ENCODE measurements at places on chromosomes 12 and 14. TPM values are rescaled to one million over a fixed set of nuclear protein-coding genes. Genes with fewer than 3 reads are reported as not detected.

Gene INHBC
- total RNA-seq, result not detected

- H3K4me1 ChIP-seq, result no peaks in the 10 kb centered on the region
- H3K4me3 ChIP-seq, result no peak overlapping the region
- H3K36me3 ChIP-seq, result peaks cover 100% of the 10 kb centered on the region
- no peaks in the 10 kb centered on the region for H3K27me3 ChIP-seq
Observed at GRCh38 chr12:308511-308910, 45.9 kb upstream of the SLC6A13 start.

Gene EML1
- 42.2 TPM for total RNA-seq

- no peak overlapping the region for H3K4me3 ChIP-seq
- no peak for DNase-seq
- no peaks in the 10 kb centered on the region for H3K27me3 ChIP-seq
Observed at GRCh38 chr12:12387501-12387900, 30.6 kb downstream of the BORCS5 start.

DNA sequence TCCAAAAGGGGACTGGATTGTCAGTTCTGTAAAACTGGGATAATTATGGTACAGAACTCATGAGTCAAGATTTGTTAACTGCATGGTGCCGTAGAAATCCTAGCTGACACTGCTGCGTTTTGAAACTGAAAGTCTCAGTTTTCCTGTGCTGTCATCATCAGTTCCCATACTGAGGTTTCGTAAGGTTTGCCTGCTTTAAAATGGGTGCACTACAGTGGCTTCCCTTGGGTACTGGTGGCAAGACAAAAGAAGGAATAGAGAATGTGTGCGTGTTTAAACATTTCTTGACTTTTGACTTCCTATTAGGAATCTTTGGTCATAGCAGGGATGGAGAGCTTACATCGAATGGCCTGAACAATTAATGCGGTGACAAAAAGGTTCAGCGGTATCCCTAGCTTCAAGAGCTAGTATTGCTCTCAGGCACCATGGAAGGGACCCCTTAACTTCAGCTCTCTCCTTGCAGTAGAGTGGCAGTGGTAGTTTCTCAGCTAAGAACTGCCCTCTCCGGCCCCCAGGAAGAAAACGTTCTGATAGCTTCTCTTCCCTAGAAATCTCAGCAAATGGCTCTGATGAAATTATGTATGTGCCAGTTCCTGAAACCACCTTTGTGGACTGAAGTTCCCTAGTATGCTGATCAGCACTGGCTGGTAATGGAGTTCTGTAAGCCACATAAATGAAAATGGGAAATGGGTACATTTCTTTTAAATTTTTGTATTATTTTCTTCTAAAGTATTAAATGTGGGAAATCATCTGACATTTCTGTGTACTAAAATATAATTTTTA, 28.9 kb downstream of the ANO6 start:
- H3K27me3 ChIP-seq, result no peaks in the 10 kb centered on the region
- peak overlapping the region; percentile 1 for H3K27ac ChIP-seq
- H3K4me1 ChIP-seq, result peaks cover 28% of the 10 kb centered on the region
- DNase-seq, result no peak
- no peaks in the 10 kb centered on the region for H3K36me3 ChIP-seq

Gene KIF26A
- 5.9 TPM for total RNA-seq

DNA sequence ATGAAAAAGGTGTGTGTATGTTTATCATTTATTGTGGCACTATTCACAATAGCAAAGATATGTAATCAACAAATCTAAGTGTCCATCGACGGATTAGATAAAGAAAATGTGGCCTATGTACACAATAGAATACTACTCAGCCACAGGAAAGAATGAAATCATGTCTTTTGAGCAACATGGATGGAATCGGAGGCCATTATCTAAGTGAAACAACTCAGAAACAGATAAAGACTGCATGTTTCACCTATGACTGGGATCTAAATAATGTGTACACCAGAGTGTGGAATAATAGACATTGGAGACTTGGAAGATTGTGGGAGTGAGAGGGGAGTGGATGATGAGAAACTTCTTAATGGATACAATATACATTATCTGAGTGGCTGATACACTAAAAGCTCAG, 44.0 kb downstream of the CCER1 start:
- no peak overlapping the region for H3K27ac ChIP-seq
- no peak overlapping the region for H3K4me3 ChIP-seq

DNA sequence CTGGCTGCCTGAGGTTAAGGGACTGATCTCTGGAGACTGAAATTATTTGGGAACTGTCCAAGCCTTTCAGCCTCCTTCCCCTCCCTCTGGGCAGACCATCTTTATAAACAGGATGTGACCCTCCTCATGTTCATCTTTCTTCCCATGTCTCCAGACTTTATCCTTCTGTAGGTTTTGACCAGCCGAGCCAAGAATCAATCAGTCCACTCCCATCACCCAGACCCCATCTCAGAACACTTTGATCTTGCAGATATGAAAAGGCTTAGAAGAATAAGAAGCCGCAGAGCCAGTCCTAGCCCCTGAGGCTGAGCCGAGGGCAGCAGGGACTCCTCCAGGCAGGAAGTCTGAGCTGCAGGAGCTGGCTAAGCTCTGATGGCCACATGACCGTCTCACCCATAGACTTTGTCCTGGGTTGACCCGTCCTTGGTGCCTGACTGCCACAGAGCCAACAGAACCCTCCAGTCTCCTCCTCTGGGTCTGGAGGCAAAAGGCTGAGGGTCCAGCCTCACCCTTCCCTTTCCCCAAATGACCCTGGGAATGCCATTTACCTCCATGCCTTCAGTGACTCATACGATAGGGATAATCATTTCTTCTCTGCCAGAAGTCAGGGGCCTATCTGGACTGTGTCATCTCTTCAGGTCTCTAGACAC, 1.6 kb downstream of the KRT71 start:
- H3K36me3 ChIP-seq, result no peaks in the 10 kb centered on the region
- H3K27ac ChIP-seq, result no peak overlapping the region
- DNase-seq, result no peak
- H3K27me3 ChIP-seq, result peaks cover under 1% of the 10 kb centered on the region
- no peak overlapping the region for H3K4me3 ChIP-seq
- no peaks in the 10 kb centered on the region for H3K4me1 ChIP-seq

GRCh38 chr14:61525293-61526011, 169.9 kb upstream of the HIF1A start:
- no peaks in the 10 kb centered on the region for H3K27me3 ChIP-seq
- DNase-seq, result peak; percentile 73
- peak overlapping the region; percentile 77 for H3K27ac ChIP-seq
- peaks cover 51% of the 10 kb centered on the region for H3K4me1 ChIP-seq
- peaks cover 4% of the 10 kb centered on the region for H3K36me3 ChIP-seq
- H3K4me3 ChIP-seq, result no peak overlapping the region

Gene SYCP3
- total RNA-seq, result 0.64 TPM

Gene REM2
- 0.41 TPM for total RNA-seq

DNA sequence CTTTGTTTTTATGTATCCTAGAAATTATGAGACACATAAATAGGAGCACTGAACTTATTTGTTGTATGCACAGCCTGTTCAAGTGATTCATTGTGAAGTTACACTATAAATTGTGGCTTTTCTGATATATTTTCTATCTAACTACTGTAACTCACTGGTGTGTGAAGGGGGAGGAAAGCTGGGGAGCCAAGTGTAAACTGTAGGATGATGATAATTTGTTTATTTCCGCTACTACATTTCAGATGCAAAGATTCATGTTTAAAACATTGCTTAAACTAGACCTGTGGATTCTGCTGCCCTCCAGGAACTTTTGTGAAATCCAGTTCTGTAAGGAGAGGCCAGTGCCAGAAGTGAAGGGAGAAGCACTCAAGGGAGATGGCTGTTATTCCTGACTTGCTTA, 3.3 kb downstream of the TMTC2 start:
- H3K36me3 ChIP-seq, result no peaks in the 10 kb centered on the region
- no peak overlapping the region for H3K4me3 ChIP-seq
- no peaks in the 10 kb centered on the region for H3K27me3 ChIP-seq
- H3K4me1 ChIP-seq, result peaks cover 7% of the 10 kb centered on the region

DNA sequence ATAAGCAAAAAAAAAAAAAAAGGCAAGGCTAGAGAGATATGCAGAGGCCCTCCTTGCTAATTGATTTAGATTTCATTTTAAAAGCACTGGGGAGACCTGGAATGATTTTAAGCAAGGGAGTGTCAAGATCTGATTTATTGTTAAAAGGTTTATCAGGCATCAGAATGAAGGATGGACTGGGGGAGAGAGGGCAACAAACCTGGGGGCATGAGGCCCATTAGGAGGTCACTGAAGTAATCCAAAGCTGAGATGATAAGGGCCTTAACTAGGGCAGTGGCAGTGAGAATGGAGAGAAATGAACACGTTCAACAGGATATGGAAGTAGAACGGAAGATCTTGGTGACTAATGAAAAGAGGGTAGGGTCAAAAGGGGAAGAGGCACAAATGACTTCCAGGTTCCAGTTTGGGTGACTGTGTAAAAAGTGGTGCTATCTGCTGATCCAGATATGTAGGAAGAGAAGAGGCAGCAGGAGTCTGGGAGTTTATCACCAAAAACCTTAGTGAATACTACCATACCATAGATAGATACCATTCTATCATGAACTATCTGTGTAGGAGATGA, 24.0 kb downstream of the KITLG start:
- H3K27ac ChIP-seq, result no peak overlapping the region
- H3K27me3 ChIP-seq, result no peaks in the 10 kb centered on the region
- no peak for DNase-seq

- no peak for DNase-seq
- H3K27me3 ChIP-seq, result no peaks in the 10 kb centered on the region
- no peaks in the 10 kb centered on the region for H3K4me1 ChIP-seq
- H3K36me3 ChIP-seq, result no peaks in the 10 kb centered on the region
Observed at GRCh38 chr14:64244279-64244678, 49.9 kb downstream of the ESR2 start.

Gene C3AR1
- total RNA-seq, result 45.0 TPM

DNA sequence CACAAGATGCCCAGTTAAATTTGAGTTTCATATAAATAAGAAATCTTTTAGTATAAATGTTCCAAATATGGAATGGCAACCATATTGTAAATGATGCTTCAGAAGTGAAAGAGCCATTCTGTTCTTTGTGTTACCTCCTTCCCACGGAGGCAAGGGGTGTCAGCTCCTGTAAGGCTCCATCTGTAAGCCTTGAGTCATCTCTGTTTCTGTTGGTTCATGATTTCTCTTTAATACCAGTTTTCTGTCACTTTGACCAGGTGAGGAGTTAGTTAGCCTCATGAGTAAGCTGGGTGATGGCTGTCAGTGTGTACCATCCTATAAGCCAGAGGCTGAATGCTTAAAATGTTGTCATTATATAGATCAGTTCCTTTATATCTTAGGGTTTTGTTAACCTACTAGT, 61.9 kb downstream of the TMEM30B start:
- no peaks in the 10 kb centered on the region for H3K36me3 ChIP-seq
- H3K27ac ChIP-seq, result no peak overlapping the region
- H3K4me3 ChIP-seq, result no peak overlapping the region
- no peaks in the 10 kb centered on the region for H3K4me1 ChIP-seq
- no peak for DNase-seq
- peaks cover 17% of the 10 kb centered on the region for H3K27me3 ChIP-seq

- DNase-seq, result no peak
- H3K4me3 ChIP-seq, result no peak overlapping the region
- no peak overlapping the region for H3K27ac ChIP-seq
Observed at GRCh38 chr14:93901813-93902212, 25.3 kb upstream of the FAM181A start.

- peak overlapping the region; percentile 24 for H3K27ac ChIP-seq
- H3K27me3 ChIP-seq, result no peaks in the 10 kb centered on the region
- peak overlapping the region; percentile 65 for H3K4me3 ChIP-seq
Observed at GRCh38 chr12:109573914-109574244, 285 bp downstream of the MVK start.

DNA sequence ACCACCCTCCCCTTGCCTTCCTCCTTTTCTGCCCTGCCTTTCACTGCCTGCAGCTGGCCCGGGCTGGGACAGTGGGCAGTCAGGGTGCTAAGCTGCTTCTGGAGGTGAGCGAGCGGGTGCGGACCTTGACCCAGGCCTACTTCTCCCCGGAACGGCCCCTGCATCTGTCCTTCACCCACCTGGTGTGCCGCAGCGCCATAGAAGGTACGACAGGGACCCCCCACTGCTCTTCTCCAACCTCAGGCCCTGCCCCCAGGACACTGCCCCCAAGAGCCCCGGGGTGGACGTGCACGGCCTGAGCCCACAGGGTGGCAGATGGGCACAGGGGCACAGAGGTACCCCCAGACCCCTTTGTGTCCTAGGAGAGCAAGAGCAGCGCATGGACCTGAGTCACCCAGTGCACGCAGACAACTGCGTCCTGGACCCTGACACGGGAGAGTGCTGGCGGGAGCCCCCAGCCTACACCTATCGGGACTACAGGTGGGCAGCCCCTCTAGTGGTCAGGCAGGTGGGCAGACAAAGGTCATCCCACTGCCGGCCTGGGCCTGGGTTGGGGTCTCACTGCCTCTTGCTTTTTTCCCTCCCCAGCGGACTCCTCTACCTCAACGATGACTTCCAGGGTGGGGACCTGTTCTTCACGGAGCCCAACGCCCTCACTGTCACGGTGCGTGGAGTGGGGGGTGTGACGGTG, 3.2 kb upstream of the GNB3 start:
- H3K4me1 ChIP-seq, result no peaks in the 10 kb centered on the region
- H3K4me3 ChIP-seq, result no peak overlapping the region
- no peak overlapping the region for H3K27ac ChIP-seq
- no peaks in the 10 kb centered on the region for H3K36me3 ChIP-seq
- no peak for DNase-seq

DNA sequence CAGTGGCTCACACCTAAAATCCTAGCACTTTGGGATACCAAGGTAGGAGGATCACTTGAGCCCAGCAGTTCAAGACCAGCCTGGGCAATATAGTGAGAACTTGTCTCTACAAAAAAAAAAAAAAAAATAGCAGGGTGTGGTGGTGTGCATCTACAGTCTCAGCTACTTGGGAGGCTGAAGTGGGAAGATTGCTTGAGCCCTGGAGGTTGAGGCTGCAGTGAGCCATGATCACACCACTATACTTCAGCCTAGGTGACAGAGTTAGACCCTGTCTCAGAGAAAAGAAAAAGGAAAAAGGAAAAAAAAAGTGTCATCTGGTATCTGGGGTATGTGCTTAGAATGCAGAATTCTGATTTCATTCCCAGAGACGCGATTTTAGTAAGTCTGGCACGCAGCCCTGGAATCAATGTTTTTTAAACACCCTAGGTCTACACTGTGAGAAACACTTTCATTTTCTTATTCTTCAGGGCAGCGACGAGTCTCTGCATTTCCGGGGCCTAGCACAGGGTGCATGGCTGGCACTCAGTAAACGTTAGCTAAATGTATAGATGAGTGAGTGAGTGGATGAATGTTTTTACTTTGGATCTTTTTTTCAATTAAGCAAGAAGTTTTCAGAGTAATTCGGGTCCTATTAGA, 243.8 kb upstream of the PWP1 start:
- H3K4me1 ChIP-seq, result no peaks in the 10 kb centered on the region
- no peaks in the 10 kb centered on the region for H3K27me3 ChIP-seq
- no peaks in the 10 kb centered on the region for H3K36me3 ChIP-seq

DNA sequence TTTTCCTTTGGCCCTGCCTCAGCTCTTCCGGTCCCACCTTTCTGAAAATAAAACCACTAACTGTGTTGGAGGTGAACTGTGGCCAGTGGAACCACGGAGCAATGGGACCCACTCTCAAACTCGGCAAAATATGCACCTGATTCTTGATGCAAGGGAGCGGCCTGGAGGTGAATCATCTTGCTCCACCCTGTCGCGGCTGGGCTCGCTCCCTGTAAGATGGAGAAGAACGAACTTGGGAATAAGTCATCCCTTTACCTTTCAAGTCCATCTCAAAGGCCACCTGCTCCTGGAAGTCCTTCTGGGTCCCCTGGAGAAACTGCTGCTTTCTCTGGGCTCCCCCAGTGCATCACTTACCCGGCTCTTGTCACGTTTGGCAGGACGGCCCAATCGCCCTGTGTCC, 309.9 kb downstream of the BCL11B start:
- no peaks in the 10 kb centered on the region for H3K36me3 ChIP-seq
- no peak overlapping the region for H3K27ac ChIP-seq
- no peak overlapping the region for H3K4me3 ChIP-seq
- H3K27me3 ChIP-seq, result no peaks in the 10 kb centered on the region
- no peaks in the 10 kb centered on the region for H3K4me1 ChIP-seq

Data from upper lobe of right lung (tissue), 1 donor.